ENCODE measurements at places on chromosomes 4 and X.
A peak's percentile ranks its signal among the peaks of the same experiment; 100 is the strongest.

GRCh38 chr4:82519072-82519471, 42.7 kb downstream of the TMEM150C start:
- no peak for DNase-seq

- no peak for DNase-seq
Observed at GRCh38 chrX:150084496-150085229, 146.4 kb upstream of the EOLA2 start.

- no peak for DNase-seq
Observed at GRCh38 chrX:151860827-151861226, 51.9 kb upstream of the MAGEA4 start.

DNA sequence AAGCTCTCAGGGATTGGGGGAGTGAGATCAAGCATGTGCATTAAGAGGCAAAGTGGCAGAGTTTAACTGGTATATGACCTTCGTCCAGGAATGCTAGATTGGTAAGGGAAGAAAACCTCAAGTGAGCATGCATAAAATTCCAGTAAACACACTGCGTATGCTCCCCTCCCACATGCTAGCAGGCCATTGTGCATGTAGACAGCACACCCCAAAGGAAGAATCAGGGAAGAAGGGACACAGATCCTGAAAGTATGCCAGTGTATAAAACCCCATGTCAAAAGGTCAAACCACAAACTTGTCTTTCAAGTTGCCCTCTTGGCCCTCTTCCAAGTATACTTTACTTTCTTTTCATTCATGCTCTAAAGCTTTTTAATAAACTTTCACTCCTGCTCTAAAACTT, 405.2 kb upstream of the CNKSR2 start:
- DNase-seq: no peak

- no peak for DNase-seq
Observed at GRCh38 chrX:38970845-38971244, 169.6 kb downstream of the MID1IP1 start.

DNA sequence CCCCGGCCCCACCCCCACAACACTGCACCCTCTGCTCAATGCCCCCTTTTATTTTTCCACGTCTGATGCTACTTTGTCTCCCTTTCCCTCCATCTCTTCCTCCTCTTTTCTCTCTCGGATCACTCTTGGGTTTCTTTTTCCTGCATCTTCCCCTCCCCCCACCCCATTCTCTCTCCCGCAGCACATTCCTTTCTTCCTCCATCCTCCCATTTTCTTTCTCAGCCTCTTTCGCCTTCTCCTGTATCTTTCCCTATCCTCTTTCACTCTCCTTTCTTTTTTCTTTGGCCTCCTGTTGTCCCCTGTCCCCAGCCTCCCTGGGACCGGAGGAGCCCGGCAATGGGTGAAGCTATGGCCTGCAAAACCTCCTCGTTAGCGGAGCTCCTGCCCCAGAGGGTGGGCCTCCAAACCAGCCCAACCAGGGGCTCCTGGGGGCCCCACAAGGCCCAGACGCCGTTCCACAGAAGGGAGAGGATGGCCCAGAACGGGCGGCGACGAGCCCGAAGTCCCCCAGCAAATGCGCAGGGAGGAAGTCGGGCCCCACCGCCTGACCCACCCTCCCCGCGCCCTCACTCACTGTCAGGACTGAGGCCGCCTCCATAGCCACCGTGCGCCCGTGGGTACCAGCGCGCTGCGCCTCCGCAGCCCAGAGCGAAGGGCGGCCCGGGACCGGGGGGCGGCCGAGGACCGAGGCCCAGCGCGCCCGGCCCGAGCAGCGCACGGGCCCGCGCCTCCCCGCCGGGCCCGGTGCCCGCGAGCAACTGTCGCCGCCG, 807 bp downstream of the HMX1 start:
- DNase-seq: no peak

- no peak for DNase-seq
Observed at GRCh38 chr4:20318001-20318908, 66.5 kb downstream of the SLIT2 start.

GRCh38 chr4:72714482-72715279, 145.7 kb upstream of the ADAMTS3 start:
- no peak for DNase-seq

GRCh38 chrX:21770631-21771321, 12.9 kb upstream of the SMPX start:
- DNase-seq: no peak

- DNase-seq: no peak
Observed at GRCh38 chr4:113981591-113981990, 2.1 kb upstream of the ARSJ start.

GRCh38 chrX:119399772-119400101, 601 bp downstream of the SLC25A43 start:
- no peak for DNase-seq

GRCh38 chrX:2457289-2458133, 43.3 kb downstream of the DHRSX start:
- DNase-seq: no peak

DNA sequence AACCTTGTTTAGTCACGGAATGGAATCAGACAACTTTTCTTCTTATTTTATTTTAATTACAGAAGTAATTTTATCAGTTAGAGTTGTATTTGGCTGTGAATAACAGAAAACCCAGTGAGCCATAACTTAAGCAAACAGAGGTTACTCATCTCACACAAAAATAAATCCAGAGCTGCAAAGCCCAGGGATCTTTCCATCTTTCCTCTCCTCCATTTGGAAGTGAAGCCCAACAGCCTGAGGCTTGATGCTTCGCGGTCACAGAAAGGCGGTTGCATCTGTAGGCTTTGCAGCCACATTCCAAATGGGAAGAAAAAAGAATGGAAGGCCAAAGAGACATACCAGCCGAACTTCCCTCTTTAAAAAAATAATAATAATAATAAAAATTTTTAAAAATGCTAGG, 22.6 kb downstream of the CHRNA9 start:
- DNase-seq: no peak

GRCh38 chr4:180099957-180100356, 2143.2 kb upstream of the TENM3 start:
- peak; percentile 9 for DNase-seq

- DNase-seq: peak; percentile 3
Observed at GRCh38 chrX:86066998-86067397, 19.6 kb upstream of the CHM start.

Measured in RPMI8226 (cell line).